ENCODE measurements at places on chromosomes 6 and 20.

GRCh38 chr6:48136856-48137255 lies 25.9 kb upstream of the PTCHD4 start:
- no peak for DNase-seq

DNA sequence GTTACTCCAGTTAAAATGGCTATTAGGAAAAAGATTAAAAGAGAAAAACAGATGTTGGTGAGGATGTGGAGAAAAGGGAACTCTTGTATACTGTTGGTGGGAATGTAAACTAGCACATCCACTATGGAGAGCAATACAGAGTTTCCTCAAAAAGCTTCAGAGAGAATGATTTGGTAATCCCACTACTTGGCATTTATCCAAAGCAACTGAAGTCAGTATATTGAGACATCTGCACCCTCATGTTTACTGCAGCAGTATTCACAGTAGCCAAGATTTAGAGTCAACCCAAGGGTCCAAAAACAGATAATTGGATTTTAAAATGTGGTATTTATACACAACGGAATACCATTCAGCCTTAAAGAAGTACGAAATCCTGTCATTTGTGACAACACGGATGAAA lies 469.5 kb downstream of the QKI start:
- DNase-seq, result no peak

DNA sequence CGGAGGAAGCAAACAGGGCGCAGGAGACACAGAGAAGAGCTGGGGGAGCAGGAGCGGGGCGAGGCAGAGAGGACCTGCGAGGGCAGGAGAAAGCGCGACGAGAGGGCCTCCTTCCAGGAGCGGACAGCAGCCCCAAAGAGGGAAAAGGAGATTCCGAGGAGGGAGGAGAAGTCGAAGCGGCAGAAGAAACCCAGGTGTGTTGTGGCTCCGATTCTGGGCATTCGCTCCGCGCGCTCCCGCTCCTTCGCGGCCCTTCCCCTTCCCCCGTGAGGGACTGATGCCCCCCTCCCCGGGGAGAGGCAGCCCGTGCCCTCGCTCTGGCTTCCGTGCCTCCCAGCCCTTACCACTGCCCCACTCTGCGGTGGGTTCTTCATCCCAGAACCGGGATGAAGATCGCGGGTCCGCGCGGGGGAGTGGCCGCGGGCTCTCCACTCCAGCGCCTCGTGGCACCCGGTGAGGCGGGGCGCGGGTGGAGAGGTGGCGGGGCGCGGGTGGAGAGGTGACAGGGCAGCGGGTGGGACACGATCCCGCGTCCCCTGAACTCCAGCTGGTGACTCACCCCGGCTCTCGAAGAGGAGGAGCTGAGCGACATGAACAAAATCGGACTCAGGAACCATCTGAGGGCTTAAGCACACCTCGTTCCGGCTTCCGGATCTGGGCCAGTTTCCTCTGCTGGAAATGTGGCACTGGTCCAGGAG lies 22.4 kb downstream of the TMC2 start:
- DNase-seq, result no peak

DNA sequence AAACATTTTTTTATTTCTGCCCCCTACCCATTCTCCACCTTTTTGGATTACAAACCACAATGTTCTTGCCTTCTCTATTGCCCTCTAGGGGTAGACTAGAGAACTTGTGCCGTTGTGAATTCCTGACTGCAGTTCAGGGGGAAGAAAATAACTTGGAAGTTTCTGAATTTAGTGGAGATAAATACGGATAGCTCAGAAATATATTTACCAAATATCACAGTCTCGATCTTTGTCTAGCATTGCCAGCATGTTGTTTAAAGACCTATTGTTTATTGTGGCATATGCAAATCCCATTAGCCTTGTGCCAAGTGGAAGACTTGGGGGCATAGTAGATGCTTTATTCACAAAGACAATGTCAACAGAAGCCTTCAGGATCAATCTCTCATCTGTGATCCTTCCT lies 154.1 kb upstream of the MMS22L start:
- no peak for DNase-seq

- no peak for DNase-seq
Measured at GRCh38 chr20:58695084-58695722, 2.6 kb downstream of the NPEPL1 start.

- no peak for DNase-seq
Measured at GRCh38 chr6:107082045-107082444, 33.3 kb downstream of the BEND3 start.

GRCh38 chr6:137518386-137518983 lies 24.3 kb upstream of the OLIG3 start:
- no peak for DNase-seq

DNA sequence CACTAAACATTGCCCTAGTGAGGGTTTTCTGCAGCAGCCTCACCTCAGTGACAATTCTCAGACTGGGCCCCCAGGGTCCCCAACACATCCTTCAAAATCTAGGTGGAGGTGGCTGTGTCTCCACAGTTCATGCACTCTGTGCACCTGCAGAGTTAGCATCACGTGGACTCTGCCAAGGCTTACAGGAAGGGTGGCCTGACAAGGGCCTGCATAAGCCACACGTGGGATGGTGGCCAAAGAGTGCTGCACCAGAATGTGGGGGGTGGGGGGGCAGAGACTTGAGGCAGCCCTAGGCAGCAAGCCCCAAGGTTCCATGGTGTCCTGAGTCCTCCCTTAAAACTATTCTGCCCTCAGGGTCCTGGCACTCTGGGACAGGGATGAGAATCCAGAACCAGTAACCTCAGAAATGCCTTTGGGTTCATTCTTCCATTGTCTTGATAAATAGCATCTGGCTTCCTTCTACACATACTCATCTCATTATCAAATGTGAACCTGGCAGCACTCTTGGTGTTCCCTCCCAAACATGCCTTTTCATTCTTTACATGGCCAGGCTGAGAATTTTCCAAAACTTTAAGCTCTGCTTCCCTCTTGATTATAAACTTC lies 1.6 kb upstream of the SERPINB1 start:
- DNase-seq, result no peak

GRCh38 chr6:36590237-36590636 lies 3.9 kb upstream of the SRSF3 start:
- no peak for DNase-seq

DNA sequence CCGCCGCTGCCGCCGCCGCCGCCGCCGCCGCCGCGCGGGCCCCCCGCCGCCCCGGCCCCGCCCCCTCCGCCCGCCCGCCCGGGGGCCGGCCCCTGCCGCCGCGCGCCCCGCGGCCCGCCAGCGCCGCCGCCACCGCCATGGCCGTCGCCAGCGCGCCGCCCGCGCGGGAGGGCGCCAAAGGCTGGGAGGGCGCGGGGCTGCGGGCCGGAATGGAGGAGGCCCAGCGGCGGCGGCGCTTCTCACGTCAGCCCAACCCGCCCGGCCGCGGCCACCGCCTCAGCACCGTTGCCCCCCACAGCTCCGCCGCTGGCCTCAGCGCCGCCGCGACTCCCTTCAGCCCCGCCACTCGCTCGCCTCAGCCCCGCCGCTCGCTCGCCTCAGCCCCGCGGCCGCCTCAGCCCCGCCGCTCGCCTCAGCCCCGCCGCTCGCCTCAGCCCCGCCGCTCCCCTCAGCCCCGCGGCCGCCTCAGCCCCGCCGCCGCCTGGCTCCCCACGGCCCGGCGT lies 258 bp downstream of the PHF10 start:
- no peak for DNase-seq

- DNase-seq, result no peak
Measured at GRCh38 chr6:51349857-51350256, 531.2 kb downstream of the TFAP2B start.

- no peak for DNase-seq
Measured at GRCh38 chr6:150152891-150153876, 10.3 kb downstream of the PPP1R14C start.

GRCh38 chr6:116145803-116146675 lies 20.1 kb upstream of the COL10A1 start:
- DNase-seq, result no peak

DNA sequence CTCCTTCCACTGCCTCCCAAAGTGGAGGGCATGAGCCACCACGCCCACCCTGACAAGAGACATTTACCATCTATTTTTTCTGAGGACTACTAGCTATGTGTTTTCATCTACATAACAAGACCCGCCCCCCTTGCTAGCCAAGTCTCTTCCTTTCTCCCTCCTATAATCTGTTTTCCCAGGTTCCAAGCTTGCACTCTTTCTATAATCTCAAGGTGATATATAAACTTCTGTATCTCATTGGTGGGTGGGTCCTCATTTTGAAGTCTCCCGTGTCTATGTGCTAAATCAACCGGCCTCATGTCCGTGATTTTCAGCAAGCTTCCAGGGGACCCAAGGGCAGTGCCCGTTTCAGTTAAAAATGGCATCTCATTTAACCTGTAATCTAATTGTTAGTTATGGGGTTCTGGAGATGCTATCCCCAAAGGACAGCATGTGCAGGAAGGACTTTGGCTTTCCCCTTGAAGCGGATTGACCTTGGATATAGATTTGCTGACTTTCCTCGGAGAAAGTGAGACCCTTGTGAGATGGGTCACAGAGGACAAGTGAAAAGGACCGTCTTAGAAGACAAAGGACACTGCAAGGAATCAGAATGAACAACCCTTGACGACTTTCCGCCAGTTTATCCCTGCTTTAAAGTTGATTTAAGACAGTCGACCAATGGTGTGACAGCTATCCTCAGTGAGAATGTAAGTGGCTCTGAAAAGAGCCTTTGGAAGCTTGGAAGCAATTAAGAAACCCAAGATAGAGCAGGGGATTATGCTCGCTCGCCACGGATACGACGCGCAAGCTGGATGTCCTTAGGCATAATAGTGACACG lies 22.4 kb downstream of the OR2B2 start:
- DNase-seq, result no peak

DNA sequence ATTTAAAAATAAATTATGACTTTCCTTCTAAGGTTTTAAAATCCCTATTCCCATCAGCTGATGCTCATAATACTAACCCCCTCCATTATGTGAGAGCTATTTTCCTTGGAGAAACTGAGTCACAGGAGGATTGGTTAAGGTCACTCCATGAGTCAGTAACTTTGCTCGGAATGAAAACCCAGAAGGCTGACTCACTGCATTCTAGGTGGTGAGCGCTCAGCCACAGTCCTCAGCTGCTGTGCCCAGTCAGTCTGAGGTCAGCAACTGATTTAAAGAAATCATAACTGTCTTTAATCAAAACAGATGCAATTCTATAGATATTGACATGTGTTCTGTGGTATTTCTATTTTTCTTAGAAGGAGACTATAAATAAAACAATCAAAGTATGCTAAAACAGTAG lies 359.2 kb downstream of the GJA1 start:
- DNase-seq, result no peak

GRCh38 chr6:109507490-109508072 lies 24.6 kb upstream of the ZBTB24 start:
- no peak for DNase-seq

- DNase-seq, result no peak
Measured at GRCh38 chr6:158960026-158960425, 40.0 kb downstream of the RSPH3 start.

- no peak for DNase-seq
Measured at GRCh38 chr20:62770916-62771315, 25.4 kb upstream of the MRGBP start.

DNA sequence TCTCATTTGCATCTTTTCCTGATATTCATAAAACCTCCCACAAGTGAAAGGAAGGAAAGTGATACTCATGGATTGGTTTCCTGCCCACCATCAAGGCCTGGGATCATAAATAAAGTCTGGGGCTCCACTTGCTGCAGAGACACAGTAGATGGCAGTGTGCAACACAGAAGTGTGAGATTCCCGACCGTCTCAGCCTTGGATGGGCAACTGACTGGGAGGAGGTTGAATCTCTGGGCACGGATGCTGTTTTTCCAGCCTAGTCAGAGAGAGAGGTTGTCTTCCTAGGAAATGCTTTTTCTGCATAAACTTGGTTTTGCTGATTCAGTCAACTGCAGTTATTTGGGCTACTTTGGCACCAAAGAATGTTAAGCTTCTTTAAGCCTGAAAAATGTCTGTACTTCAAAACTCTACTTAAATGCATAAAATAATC lies 9.9 kb upstream of the RFPL4B start:
- DNase-seq, result no peak

DNA sequence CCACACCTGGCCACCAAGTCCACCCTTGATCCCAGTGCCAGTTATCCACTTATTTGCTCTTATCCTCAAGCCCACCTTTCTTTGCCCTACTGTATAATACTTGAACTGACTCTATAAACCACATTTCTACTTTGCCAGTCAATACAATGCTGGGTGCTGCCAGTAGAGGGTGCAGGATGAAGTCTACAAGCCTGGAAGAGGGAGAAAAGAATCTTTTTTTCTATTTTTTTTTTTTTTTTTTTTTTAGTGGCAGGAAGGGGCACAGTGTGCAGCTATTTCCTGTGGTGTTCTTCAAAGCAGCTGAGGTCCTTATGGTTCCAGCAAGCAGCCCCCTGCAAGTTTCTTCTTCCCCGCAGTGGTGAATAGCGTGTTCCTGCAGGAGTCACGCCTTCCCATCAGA lies 22.2 kb upstream of the GABRR1 start:
- DNase-seq, result no peak

DNA sequence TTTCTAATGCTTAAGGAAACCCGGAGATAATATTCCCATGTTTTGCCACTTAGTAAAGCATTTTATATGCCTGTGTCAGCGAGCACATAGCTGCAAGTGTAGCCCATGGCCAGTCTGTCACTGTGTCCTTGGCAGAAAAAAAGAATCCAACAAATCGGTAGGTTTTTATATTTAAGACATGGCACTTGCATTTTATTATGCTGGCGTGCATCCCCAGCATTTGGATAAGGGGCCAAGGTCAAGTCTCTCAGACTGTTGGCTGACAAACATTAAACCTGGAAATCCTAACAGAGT lies 1.2 kb upstream of the ZNF184 start:
- DNase-seq, result no peak

DNA sequence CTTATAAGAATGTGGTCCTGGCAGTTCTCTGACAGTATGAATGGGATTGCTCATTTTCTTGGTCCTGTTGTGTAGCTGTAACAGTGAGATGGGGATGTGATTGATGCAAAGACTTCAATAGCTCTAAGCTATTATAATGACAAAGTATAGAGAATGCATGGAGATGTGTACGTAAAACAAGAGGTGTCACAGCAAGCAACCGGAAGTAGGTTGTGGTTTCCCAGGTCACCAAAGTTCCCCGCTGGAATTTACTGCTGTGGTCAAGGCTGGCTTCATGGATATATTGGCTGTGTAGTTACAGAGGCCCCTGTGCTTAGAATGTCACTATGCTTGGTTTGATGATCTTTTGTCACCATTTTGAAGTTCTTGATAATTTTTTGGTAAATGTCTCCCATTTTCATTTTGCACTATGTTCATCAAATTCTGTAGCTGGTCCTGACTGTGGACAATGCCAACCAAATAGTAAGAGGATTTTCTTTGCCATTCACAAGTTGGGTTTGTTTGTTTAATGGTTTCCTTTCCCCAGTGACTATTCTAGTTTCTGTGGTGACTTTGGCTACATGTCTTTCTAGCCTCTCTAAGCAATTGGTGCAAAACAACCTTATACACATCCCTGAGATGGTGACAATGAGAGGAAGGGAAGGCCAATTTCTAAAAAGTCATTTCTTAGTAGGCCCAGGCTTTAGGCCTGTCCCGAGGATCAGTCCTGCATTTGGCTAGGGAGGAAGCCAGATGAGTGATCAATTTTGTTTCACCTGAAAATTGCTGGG lies 10.5 kb downstream of the DNAH8 start:
- no peak for DNase-seq

DNA sequence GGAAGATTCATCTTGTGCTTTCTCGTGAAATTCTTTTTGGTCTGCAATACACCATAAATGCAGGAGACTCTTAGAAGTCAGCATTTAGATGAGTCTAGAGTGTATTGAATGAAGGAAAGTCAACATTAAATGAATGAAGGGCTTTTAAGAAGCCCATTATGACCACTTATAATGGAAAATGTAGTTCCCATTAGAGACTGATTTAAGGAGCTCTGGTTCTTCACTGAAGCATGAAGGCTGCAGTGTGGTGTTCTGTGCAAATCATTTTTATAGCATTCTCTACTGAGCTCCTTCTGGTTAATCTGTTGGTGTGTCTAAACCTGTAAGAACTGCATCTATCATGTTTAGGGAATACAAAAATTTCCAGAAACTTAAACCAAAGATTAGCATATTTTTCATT lies 19.7 kb downstream of the NCOA7 start:
- no peak for DNase-seq

Data from left renal cortex interstitium (tissue), 4 donors.